ENCODE measurements at places on chromosomes 5 and 9.
A peak's percentile ranks its signal among the peaks of the same experiment; 100 is the strongest.

DNA sequence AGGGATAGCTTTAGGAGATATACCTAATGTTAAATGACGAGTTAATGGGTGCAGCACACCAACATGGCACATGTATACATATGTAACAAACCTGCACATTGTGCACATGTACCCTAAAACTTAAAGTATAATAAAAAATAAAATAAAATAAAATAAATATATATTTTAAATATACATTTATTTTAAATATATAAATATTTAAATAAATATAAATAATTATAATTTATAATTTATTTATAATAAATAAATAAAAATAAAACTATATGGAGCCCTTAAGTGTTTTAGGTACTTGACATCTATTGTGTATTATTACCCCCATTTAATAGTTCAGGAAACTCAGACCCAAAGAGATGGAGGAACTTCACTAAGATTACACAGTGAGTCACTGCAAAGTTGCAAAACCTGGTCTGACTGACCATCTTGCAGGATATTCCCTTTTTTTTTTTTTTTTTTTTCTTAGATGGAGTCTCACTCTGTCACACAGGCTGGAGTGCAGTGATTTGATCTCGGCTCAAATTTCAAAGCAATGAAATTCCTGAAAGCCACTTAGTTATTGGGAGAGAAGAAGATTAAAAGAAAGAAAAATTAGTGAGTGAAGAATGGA lies 5.8 kb upstream of the C5orf52 start:
- DNase-seq: peak; percentile 69

GRCh38 chr5:35263266-35263877 lies 33.1 kb upstream of the PRLR start:
- peak; percentile 18 for DNase-seq

DNA sequence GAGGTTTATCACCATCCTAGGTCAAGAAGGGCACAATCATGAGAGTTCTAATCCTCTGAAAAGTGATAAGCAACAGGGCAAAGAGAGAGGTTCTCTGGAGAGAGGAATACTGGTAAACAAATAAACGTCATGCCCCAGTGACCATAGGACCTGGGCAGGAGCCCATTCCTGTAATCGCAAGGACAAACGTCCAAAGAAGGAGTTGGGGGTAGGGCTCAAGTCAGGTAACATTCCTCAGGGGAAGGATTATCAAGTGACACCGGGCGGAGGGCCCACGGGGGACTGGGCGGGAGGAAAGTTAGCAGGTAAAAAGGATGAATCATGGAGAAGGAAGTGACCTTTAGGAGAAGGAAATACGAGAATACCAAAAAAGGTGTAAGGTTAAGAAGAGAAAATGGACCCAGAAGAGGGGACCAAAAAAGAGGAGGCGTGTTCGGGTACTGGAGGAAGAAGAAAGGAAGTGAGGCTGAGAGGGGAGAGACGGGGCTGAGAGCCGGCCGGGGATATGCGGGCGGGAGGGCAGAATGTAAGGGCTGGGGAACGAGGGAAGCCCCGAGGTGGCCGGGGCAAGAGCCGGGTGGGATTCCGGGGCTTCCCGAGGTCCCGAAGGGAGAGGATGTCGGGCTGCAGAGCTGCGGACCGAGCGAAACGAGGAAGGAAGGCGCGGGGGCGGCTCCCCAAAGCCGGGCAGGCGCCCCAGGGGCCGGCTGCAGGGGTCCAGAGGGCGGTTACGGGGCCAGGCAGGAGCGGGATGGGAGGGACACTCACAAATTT lies 583 bp downstream of the DIAPH1 start:
- peak; percentile 36 for DNase-seq

- peak; percentile 22 for DNase-seq
These were observed 357.8 kb downstream of the KDM4C start for GRCh38 chr9:7115606-7116005.

GRCh38 chr5:104540448-104540847 lies 977.9 kb upstream of the NUDT12 start:
- DNase-seq: peak; percentile 69

DNA sequence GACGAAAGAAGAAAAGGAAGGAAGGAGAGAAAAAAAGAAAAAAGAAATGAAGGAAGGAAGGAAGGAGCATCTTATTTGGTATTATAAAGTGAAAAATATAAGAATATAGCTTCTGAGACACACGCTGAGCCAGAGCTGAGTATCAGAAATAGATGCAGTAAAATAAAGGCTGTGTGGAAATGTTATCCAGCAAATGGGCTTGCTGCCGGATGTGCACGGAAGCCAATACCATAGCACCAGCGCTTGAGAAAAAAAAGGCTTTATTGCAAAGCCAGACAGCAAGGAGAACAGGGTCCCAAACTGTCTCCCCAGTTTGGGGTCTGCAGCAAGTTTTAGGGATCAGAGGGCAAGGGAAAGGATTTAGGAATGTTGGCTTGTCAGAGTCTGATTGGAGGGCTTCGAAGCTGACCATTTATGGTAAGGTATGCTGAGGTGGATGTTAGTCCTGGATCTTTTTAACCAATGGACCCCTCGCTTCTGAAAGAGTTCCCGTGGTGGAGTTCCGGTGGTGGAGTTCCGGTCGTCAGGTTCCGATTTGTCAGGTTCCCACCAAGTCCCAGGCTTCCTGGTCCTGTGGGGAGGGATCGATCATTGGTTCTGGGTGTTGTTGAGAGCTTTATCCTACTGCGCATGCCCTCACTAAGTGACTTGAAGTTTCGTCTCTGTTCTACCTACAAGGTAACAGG lies 70.4 kb downstream of the SFXN1 start:
- no peak for DNase-seq

DNA sequence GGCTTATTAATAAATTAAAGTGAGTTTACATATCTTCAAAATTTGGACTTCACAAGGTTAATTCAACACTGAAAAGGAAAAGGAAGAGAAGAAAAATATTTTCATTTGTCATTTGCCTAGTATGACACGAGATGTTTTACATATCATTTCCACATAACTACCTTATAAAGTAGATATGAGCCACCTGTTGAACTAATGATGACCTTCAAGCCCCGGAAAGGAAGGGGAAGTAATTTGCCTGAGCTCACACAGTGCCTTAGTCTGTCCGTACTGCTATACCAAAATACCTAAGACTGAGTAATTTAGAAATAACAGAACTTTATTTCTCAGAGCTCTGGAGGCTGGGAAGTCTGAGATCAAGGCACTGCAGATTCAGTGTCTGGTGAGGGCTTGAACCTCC lies 17.9 kb downstream of the CMYA5 start:
- DNase-seq: no peak

GRCh38 chr5:149938791-149939358 lies 5.7 kb downstream of the PDE6A start:
- DNase-seq: peak; percentile 87

- DNase-seq: no peak
These were observed 25.2 kb upstream of the FCN2 start for GRCh38 chr9:134855231-134855899.

- DNase-seq: no peak
These were observed 53.3 kb downstream of the NREP start for GRCh38 chr5:111703662-111704061.

- DNase-seq: no peak
These were observed 89.8 kb downstream of the CACNA1B start for GRCh38 chr9:137967280-137967953.

GRCh38 chr5:87152886-87153285 lies 114.8 kb upstream of the RASA1 start:
- DNase-seq: no peak

DNA sequence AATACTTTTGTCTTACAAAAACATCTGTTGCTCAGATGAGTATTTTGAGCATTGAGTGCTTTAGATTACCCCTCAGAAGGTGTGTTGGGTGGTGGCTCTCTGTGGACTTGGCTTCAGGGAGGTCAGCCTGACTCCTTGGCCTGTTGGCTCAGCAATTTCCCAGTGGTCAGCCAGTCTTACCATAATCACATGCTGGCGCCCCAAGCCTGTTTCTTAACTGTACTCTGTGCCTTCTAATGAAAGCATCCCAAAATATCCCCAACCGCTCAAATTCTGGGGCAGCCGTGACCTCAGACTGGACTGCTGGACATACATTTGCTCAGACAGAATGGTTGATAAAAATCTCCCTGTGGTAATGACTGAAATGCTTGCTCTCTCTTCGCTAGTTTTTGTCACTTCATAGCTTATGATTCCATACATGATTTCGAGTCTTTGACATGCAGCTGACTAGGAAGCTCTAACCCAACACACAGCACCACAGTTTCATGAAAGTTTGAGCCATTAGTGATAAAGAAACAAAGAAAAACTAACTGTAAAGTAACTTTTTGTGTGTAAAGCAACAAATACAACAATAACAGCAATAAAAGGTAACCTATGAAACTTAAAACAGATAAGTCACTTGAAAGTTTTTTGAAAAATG lies 562.2 kb upstream of the MEF2C start:
- DNase-seq: no peak

DNA sequence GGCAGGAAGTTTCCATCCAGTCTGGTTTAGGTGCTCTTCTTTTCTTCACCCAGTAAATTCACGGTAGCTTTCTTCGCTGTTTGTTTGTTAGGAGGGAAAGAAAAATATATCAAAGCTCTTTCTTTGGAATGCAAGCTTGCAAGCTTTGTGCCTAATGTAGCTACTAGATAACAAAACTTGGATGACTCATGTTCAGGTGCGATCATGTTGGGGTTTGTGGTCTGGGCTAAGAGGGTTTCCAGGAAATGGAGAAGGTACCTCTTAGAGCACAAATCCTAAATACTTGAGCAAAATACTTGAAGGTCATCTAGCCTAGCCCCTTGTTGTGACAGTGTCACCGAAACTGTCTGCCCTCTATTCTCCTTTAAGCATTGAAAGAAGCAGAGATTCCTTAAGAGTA lies 17.7 kb downstream of the SRP19 start:
- peak; percentile 57 for DNase-seq

- peak; percentile 86 for DNase-seq
These were observed 28.9 kb downstream of the TBC1D2 start for GRCh38 chr9:98226516-98226915.

DNA sequence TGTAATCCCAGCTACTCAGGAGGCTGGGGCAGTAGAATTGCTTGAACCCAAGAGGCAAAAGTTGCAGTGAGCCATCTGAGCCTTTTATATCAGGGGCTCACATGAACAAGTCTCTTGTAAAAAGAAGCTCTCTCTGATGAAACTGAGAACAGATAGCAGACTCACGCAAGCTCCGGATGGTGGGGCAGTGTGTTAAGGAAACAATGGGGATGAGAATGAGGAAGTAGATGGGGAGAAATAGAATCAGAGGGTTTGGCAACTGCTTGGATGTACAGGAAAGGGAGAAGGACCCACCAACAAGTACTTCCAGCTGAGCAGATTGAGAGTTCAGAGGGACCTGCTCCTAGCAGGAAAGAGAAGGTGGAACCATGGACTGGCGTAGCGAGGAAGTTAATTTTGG lies 18.6 kb downstream of the TMEM252 start:
- DNase-seq: no peak

- DNase-seq: peak; percentile 7
These were observed 188.1 kb upstream of the PTGER4 start for GRCh38 chr5:40491644-40492043.

GRCh38 chr5:76524868-76525267 lies 98.3 kb downstream of the F2RL2 start:
- DNase-seq: peak; percentile 10

GRCh38 chr5:98458004-98458403 lies 315.5 kb upstream of the RGMB start:
- peak; percentile 20 for DNase-seq

DNA sequence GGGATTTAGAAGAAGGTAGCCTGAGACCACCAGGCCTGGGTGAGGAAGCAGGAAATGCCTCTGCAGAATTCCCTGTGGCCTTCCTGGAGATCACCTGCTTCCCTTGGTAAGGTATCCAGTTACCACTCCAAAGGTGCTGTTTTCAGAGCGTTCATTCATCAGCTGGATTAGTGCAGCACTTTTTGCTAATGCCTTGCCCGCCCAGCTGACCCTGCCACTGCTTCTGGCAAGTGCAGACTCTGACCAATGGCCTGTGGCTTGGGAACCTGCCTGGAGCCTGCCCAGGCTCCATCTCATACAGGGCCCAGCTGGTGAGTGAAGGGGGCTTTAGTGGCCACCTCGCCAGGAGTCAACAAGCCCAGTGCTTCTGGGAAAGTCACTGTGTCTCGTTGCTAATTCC lies 48.6 kb downstream of the FOXI1 start:
- DNase-seq: no peak

GRCh38 chr5:154316223-154316935 lies 125.8 kb downstream of the GALNT10 start:
- no peak for DNase-seq

- peak; percentile 25 for DNase-seq
These were observed 3.9 kb upstream of the ADCY2 start for GRCh38 chr5:7391814-7392692.

DNA sequence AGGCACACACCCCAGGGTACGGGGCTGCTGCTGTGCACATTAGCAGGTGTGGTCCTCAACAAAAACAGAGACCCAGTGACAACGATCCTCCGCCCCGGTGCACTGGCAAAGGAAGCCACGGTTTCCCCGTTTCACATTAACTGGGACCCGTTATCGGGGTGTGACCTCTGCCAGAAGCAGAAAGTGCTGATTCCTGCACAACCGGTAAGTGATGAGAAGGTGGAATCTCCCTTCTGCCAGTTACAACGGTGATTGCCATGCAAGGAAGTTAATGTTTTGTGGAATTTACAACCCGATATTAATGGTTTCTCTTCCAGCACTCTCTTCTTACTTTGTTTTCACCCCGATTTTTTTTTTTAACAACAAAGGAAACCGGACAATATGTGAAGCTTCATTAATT lies 294.9 kb upstream of the IRX1 start:
- no peak for DNase-seq

- DNase-seq: peak; percentile 99
These were observed 65.3 kb downstream of the CSNK1A1 start for GRCh38 chr5:149485655-149486615.

DNA sequence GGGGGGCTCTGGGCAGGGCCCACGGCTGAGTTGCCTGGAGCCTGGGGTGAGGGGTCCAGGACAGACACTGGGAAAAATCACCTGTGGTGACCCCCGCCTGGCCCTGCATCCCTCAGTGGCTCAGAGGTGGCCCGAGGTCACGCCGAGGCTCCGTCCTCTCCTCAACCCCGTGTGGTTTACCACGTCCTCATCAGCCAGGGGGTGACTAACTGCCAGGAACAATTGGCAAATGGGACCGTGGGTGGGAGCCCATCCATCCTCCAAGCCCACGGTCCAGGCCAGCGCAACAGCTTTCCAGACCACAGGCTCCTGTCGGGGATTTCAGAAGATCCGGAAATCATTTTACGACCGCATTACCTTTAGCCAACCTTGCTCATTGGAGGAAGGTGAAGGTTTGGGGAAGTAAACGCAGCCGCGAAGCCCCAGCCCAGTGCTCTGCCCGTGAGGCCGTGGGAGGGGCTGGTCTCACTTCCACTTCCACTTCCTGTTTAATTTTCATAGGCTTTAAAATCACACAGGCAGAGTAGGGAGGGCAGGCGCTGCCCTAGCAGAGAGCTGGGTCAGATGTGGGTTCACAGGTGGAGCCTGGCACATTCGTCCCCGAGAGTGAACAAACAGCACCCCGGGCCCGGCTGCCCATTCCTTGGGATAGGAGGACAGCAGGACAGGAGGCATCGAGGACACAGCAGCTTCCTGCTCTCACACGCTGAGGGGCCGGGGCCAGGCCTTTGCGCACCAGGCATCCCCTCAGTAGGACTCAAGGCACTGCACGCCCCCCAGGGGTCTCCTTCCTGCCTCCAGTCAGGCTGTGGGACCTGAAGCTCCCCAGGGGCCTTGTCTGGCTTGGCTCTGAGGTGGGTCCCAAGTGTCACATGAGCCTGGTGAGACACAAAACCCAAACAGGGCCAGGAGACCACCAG lies 19.8 kb upstream of the SLC9A3 start:
- DNase-seq: no peak

Measured in fibroblast of villous mesenchyme (primary cell).